LHCN-M2 (cell line): ENCODE measurements at places on chromosomes 4 and X.
A peak's percentile ranks its signal among the peaks of the same experiment; 100 is the strongest.

DNA sequence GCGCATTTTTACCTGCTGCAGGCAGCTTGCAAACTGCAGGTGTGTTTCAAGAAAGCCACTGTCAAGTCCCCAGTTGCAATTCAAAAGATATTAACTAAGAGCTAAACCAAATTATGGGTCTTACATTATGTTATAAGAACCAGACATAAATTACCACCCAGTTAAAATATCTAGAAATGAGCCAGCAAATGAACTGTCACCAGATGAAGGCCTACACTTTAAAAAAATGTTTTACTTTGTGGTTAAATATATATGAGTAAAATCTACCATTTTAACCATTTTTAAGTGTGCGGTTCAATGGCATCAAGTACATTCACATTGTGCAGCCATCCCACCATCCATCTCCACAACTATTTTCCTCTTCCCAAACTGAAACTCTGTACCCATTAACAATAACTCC is 32.0 kb upstream of the TMEM131L start:
- no peak for DNase-seq

- no peak for DNase-seq
These were observed 11.1 kb upstream of the LRAT start for GRCh38 chr4:154732669-154733068.

DNA sequence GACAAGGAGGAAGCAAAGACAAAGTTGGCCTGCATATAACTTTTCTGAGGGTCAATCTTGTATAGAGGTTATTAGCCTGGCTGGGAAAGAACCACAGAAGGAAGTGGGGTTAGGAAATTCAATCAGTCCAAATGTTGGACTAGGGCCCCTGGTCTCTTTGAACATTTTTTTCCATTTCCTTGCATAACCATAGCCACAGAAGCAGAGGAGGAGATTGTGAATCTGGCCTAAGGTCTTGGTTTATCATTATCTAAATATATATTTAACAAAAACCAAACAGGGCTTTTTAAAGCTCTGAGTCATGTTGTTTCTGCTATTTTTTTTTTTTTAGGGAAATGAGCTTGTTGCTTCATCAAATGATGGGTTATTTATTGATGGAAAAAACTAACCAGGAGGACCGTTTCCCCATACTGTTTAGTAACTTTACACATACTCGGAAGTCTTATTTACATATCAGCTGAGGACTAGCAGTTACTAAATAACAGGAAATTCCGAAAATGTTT is 97.7 kb upstream of the ACSL4 start:
- DNase-seq: peak; percentile 58

- no peak for DNase-seq
These were observed 152.3 kb downstream of the LRBA start for GRCh38 chr4:150862829-150863228.

GRCh38 chrX:40468033-40468846 is 112.5 kb upstream of the ATP6AP2 start:
- DNase-seq: peak; percentile 57

DNA sequence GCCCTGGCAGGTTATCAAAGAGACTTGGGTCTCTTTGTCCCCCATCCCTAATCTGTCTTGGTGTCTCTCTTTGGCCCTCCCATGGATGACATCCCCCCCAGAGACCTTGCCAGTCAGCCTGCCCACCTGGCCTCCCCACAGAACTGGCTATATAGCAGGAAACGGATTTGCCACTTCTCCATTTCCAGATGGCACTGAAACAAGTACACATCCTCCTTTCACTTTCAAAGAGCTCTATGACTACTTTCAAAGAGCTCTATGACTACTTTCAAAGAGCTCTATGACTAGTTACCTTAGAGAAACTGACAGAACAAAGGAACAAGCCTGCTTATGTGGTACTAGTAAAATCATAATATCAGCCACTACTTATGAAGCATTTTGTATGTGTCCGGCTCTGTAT is 175.3 kb downstream of the MAML3 start:
- no peak for DNase-seq

- DNase-seq: no peak
These were observed 21.2 kb upstream of the DHRSX start for GRCh38 chrX:2521927-2522386.

GRCh38 chr4:187474238-187474637 is 521.3 kb upstream of the ZFP42 start:
- DNase-seq: no peak

GRCh38 chrX:109890910-109891502 is 111.9 kb upstream of the TMEM164 start:
- DNase-seq: peak; percentile 43

DNA sequence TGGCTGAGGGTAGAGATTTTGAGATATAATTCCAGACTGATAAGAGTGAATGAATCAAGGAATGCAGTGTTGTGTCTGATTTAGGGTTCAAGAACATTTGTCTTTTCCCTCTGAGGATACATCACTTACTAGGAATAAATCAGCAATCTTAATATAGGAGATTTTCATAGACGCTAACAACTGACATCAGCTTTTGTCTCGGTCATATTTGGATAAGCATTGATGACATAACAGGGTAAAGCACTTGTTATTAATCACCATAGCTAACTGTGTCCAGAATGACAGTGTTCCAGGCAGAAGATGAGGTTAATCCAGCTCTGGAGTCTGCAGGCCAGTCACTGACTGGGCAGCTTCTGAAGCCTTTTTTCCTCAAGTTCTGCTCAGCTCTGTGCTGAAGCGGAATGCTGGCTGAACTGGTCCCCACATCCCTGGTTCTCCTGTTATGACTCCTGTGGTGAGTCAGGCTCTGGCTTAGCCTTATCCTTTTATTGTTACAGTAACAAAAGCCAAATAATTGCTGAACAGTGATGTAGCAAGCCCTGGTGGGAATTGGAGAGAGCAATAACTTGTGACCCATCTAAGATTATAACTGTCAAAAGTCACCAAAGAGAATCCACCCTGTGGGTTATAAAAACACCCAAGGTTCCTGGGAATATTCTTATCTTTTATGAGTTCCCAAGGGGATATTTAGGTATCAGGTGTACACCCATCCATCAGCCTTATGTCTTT is 41.8 kb downstream of the FNIP2 start:
- peak; percentile 97 for DNase-seq

DNA sequence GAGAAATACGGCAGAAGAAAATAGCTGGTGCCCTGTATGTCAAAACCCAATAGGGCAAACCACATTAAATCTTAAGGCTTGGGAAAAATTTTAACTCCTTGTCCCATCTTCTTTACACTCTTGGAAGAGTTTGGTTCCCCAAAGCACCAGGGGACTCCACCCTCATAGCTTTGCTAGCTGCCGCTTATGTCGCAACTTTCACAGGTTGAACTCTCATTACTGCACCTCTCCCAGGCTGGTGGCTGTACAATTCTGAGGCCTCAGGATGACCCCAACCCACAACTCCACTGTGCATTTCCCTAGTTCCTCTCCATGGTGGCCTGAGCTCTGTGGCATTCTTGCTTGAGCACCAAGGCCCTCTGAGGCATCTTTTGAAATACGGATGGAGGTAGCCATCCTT is 1478.8 kb downstream of the FAM133A start:
- DNase-seq: no peak

GRCh38 chr4:88280228-88280795 is 4.0 kb downstream of the PPM1K start:
- DNase-seq: no peak

DNA sequence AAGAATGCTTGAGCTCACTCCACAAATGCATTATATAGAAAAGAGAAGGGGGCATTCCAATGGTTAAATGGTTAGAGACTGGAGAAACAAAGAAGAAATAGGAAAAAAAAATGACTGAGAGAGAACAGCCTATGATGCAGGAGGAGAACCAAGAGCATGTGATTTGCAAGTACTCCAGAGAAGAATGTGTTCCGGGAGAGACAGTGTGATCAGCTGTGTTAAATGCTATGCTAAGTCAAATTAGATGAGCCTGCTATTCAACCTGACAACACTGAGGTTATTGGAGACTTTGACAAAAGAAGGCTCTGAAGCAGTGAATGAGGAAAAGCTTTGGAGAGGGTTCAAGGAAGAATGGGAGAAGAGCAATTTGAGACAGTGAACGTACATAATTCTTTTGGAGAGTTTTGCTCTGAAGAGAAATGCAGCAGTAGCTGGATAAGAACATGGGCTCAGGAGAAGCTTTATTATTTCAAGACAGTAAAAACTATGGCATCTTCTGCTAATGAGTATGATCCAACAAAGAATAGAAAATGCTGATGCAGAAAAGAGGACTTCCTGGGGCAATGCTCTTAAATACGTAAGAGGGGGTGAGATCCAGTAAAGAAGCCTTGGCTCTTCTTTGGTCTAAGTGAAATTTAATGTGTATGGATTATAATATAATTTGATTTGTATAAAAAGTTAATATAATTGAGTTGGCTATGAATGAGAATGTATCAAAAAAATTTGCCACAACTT is 66.3 kb downstream of the PPP3CA start:
- no peak for DNase-seq

GRCh38 chr4:108560616-108561015 is 59.8 kb upstream of the RPL34 start:
- no peak for DNase-seq

GRCh38 chrX:133399411-133399810 is 15.9 kb downstream of the GPC4 start:
- DNase-seq: no peak

DNA sequence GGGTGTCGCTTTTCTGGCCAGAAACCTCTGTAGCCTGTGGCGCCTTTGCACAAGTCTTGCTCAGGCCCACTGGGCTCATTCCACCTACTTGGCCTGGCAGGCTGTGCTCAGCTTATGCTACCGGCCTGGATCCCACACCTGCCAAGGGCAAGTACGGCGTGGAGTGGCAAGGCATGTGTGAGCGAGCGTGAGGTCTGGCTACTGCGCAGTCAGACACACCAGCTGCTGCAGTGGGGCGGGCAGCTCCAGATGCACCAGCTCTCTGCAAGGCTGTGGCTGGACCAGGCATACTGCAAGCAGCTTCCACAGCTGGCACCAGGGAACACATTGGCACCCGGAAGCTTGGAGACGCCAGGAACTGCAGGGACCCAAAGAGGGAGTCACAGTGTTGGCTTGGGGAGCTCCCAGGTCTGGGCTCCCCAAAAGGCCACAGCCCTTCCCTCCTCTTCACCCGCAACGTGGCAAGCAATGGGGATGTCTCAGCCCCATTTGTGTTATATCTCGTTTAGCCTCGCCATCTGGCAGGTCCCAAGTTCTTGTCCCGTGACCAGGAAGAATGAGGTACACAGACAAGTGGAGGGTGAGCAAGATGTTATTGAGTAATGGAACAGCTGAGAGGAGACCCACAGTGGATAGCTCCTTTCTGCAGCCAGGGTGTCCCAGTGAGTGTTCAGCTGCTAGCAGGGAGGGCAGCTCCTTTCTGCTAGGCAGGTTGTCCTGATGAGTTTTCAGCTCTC is 3.8 kb upstream of the FBXW7 start:
- no peak for DNase-seq

GRCh38 chrX:122046226-122046625 is 998.8 kb downstream of the GLUD2 start:
- no peak for DNase-seq

DNA sequence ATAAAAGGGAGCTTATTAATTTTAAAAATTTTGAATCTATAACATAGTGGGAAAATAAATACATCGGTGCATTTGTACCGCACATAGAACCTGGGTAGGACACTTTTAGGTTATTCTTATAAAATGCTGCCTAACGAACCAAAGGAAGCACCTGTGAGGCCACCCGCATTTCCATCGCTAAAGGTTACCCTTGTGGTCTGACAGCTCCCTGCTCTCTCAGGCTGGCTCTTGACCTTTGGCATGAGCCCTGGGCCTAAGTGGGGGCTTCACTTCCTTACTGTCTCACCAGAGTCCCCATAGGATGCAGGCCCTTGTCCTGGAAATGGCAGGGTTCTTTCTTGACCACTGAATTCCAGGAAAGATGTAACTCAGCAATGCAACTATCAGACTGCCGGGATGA is 46.0 kb downstream of the HADH start:
- DNase-seq: no peak

DNA sequence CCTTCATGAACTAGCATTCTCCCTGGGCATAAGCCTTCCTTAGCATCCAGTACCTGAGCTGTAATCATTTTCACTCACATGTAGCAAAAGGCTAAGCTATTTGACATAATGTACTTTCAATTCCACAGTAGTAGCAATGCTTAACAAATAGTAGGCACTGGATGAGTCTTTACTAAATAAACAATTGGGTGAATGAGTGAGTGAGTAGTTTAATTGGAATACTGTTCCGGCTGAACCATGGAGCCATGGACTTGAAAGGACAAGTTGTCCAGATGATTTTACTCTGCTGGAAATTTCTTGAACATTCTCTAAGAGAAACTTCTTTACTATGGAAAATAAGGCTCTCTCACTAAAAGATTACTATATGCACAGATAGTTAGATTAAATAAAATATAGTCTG is 159.3 kb downstream of the FAM47B start:
- DNase-seq: peak; percentile 3

- DNase-seq: no peak
These were observed 250.1 kb upstream of the NOCT start for GRCh38 chr4:138765442-138765841.

DNA sequence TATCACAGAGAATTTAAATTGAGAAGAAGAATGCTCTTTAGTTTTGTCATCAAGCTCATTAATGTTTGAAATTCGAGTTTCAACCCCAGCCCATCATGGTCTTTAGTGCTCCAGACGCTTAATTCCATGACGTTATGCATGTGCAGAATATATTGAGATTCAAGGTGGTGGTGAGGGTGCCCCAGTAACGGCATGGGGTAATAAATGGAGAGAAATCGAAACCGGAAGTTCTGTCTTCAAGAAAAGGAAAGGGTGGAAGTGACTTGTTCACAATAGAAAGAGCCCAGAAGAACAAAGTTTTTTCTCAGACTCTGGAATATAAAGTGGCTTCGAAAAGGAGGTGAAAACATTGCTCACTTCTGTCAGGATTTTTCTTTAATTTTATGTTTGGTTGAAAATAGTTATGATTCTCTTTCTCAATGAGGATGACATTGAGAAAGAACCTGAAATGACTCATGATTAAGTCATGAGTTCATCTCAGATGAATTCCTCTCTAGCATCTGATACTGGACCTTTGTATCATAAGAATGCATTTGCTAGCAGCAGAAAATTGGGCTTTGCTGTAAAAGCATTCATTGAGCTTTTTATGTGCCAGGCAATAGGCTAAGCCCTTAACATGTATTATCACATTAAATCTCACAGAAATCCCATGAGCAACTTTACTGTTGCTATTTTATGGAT is 779 bp upstream of the DDX60L start:
- peak; percentile 88 for DNase-seq

- DNase-seq: peak; percentile 72
These were observed 10.4 kb downstream of the OGT start for GRCh38 chrX:71543316-71543715.

- DNase-seq: no peak
These were observed at the start of gene SLC10A6 for GRCh38 chr4:86848732-86849619. TSS of gene SLC10A6 (minus strand) at chr4:86849384. CDS start at chr4:86849115, 269 bp downstream.

- DNase-seq: no peak
These were observed 47.1 kb upstream of the NPY2R start for GRCh38 chr4:155161357-155161756.
